ENCODE measurements at places on chromosomes 12 and 14. TPM values are rescaled to one million over a fixed set of nuclear protein-coding genes. Genes with fewer than 3 reads are reported as not detected.

Gene TAS2R46
- 6.8 TPM for total RNA-seq

Gene HNRNPA1
- 264 TPM for total RNA-seq

Gene NYNRIN
- 28.4 TPM for total RNA-seq

Gene ZBTB42
- 5.7 TPM for total RNA-seq

Gene SMAGP
- total RNA-seq: 31.5 TPM

Gene DAO
- not detected for total RNA-seq

Measured in hair follicle dermal papilla cell (primary cell).